ENCODE measurements at places on chromosomes 3 and 15. TPM values are rescaled to one million over a fixed set of nuclear protein-coding genes. Genes with fewer than 3 reads are reported as not detected.

The QTRT2 gene
- 23.8 TPM for polyA plus RNA-seq

The NR2E3 gene
- 0.17 TPM for polyA plus RNA-seq

The CXCR6 gene
- not detected for polyA plus RNA-seq

The CA12 gene
- polyA plus RNA-seq = 129 TPM

The CHRM5 gene
- not detected for polyA plus RNA-seq

The SMCO1 gene
- polyA plus RNA-seq = not detected

The LAMB2 gene
- polyA plus RNA-seq = 95.5 TPM

The BNC1 gene
- 0.28 TPM for polyA plus RNA-seq

The GOLGA6A gene
- polyA plus RNA-seq = 0.05 TPM

The SLC6A20 gene
- not detected for polyA plus RNA-seq

The AP3B2 gene
- 0.46 TPM for polyA plus RNA-seq

The MCTP2 gene
- not detected for polyA plus RNA-seq

The SCAANT1 gene
- polyA plus RNA-seq = not detected

The IGF1R gene
- 48.4 TPM for polyA plus RNA-seq

The FEZF2 gene
- polyA plus RNA-seq = not detected

The GPR87 gene
- polyA plus RNA-seq = 0.41 TPM

The ECE2 gene
- not detected for polyA plus RNA-seq

The AGTR1 gene
- 1.1 TPM for polyA plus RNA-seq
